NCI-H1105 (cell line): ENCODE measurements at places on chromosomes 7 and 10.

DNA sequence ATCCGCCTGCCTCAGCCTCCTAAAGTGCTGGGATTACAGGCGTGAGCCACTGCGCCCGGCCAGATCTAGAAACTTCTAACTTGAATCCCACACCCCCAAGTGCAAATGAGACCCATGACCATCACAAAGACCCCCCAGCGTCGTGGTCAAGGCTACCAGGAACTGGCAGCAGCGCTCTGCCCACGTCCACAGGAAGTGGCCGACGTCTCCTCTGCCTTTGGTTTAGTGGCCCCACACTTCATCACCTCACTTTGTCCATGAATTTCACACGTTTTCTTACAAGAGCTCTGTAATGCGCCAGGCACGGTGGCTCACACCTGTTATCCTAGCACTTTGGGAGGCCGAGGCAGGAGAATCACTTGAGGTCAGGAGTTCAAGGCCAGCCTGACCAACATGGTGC is 53.5 kb upstream of the TNRC18 start:
- DNase-seq: no peak

DNA sequence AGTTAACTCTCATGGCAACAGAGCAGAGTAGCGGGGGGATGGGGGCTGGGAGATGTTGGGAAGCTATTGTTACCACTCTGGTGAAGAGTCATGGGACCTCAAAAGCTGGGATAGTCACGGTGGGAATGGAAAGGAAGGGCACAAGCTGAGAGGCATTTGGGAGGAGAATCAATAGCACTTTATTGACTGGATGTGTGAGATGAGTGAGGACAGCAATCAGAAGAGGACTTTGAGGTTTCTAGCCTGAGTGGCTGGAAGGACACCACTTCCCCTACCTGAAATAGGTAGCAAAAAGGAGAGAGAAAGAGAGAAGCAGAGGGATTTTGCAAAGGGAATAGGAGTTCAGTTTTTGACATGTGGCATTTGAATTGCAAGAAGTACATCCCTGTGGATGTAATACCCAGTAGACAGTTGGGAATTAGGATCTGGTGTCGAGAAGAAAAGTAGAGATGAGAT is 27.2 kb downstream of the SCD start:
- no peak for DNase-seq

- no peak for DNase-seq
Observed at GRCh38 chr7:90671571-90671970, 75.5 kb downstream of the CDK14 start.

DNA sequence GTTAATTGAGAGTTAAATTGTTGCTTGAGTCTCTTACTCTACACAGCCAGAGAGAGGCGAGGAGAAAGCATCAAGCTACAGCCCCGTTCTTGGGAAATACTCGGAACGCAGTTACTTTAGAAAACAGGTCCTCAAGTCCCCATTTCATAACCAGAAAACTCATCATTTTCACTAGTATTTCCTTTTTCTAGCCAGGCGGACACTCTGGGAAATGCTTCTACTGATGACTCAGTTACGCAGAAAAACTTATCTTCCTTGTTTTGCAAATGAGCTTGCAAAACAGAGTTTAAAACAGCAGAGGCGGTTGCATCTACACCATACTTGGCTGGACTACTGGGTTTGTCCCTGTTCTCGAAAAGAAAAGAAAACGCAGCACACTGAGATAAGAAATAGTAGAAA is 111.4 kb upstream of the FGFR2 start:
- no peak for DNase-seq

- peak; percentile 92 for DNase-seq
Observed at GRCh38 chr7:44986218-44987053, 7.6 kb upstream of the MYO1G start.

GRCh38 chr7:55553024-55553345 is 19.3 kb downstream of the VOPP1 start:
- no peak for DNase-seq

- peak; percentile 31 for DNase-seq
Observed at GRCh38 chr7:87220734-87221215, 1.2 kb upstream of the TMEM243 start.

GRCh38 chr10:30897048-30897447 is 134.6 kb downstream of the ZNF438 start:
- no peak for DNase-seq

- peak; percentile 49 for DNase-seq
Observed at GRCh38 chr10:104735036-104735756, 94.1 kb downstream of the SORCS3 start.

DNA sequence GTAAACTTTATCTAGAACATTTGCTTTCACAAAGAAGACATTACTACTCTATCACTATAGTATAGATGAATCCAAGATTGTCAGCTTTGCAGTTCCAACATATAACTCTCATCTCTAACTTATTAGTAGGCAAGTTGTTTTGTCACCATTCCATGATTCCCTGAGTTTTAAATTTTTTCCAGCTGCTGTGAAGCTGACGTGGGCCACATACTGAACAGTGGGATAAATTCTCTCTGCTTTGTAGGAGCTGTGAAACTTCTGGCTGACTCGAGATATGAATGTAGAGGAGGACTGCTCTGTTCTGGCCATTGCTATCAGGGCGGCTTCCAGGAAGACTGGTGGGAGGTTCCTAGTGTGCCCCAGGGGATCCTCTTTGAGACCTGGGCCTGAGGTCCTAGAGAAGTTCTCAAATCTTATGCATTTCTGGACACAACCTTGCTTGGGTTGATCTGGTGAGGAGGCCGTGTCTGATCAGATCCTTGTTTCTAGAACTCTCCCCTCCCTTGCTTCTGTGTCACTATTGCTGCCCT is 58.0 kb downstream of the LSMEM1 start:
- no peak for DNase-seq

- DNase-seq: no peak
Observed at GRCh38 chr10:30248728-30249127, 100.3 kb downstream of the MTPAP start.
